M059J (cell line): ENCODE measurements at places on chromosomes 12 and 14.

DNA sequence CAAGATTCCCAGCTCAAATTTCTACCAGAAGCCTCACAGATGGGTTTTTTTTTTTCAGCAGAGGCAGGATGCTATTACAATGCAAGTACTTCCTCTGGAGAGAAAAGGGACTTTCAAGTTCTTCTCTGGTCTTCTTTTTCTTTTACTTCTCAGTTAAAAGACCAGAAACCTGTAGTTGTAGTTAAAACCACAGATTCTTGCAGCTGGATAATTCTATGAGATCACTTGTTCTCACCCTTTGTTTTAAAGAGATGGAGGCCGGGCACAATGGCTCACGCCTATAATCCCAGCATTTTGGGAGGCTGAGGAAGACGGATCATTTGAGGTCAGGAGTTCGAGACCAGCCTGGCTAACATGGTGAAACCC is 47.6 kb upstream of the OVCH1 start:
- DNase-seq, result no peak

GRCh38 chr14:60878536-60878935 is 102.3 kb downstream of the TRMT5 start:
- no peak for DNase-seq

- DNase-seq, result no peak
These were observed 59.7 kb upstream of the NAP1L1 start for GRCh38 chr12:76144245-76144549.

- no peak for DNase-seq
These were observed 70.0 kb downstream of the PLEKHG3 start for GRCh38 chr14:64774272-64774671.

DNA sequence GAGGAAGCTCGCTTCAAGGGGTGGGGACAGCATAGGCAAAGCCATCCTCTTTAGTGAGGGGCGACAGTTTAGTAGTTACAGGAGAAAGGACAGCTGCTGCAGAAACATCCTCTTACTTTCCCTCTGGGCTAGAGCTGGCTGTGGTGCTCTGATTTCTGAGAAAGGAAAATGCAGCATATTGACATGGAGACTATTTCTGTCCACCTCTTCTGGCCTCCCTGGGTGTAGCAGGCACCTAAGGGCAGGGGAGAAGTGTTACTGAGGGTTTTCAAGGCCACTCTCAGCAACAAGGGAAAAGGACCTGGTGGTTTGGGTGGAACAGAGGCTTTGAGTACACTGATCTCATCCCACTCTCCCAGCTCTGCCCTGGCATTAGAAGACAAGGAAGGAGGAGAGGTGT is 40.0 kb upstream of the CTDSP2 start:
- no peak for DNase-seq

DNA sequence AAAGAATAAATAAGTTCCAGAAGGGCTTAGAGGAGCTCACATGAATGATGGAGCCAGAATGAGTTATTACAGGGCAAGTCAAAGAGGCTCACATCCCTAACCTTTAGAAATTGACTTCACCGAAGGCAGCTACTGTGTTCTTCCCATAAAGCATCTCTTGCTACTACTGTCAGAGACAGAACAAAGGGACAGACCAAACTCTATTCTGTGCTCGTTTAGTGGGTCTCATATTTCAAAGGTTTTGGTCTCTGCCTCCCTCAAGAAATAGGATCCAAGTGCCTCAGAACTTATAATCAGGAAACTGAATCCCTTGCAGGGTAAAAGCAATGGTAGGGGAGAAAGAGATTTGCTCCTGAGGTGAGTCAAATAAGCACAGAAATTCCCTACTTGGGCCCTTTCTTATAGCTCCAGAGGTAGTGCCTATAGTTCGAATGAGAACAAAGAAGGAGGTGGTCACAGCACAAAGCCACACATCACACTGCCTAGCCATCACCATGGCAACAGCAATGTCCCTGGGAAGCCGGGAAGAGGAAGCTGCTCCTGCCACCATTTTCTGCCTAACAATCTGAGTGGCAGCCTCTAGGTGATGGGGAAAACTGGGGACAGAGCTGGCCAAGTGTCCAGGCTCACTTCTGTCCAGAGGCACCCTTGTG is 294.9 kb downstream of the FOXN3 start:
- no peak for DNase-seq

DNA sequence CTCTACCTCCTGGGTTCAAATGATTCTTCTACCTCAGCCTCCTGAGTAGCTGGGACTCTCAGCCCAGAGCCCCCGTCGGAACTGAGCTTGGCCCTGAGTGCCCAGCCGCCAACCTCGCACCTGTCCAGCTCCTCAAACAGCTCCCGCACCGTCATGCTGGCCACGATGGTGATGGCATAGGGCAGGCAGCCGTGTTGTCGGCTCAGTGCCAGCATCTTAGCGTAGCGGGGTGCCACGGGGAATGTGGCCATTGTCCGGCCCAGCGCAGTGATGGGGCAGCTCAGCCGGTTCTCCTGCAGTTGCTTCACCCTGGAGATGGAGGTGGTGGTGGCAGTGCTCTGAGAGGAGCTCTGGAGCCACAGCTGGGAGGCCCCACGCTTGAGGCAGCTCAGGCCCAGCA is 32.4 kb downstream of the DHX37 start:
- DNase-seq, result no peak

DNA sequence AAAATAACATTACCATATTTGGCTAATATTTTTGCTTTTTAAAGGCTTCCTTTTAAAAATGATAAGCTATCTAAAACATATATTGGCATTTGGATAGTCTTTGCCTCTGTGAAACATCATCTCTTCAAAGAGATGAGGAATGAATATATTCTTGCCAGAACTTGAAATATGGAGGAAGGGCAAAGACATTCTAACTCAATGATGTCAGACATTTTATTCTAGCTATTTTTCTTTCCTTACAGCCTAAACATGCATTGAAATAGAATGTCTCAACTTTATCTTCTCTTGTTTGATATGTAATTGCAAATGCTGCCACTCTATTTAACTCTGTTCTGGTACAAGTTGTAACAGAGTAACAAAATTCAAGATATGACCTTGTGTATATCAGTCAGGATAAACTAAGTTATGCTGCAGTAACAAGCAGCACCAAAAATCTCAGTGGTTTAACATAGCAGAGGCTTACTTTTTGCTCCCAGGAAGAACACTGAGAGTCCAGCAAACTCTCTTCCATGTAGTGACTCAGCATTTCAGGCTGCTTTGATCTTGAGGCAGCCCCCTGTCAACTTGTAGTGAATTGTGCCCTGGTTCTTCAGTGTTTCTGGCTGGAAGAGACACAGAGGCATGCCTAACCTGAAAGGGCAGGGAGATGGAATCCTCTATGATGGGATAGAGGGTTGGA is 11.0 kb downstream of the IRAK3 start:
- no peak for DNase-seq

- no peak for DNase-seq
These were observed 7.6 kb upstream of the FLVCR2 start for GRCh38 chr14:75570797-75571196.

DNA sequence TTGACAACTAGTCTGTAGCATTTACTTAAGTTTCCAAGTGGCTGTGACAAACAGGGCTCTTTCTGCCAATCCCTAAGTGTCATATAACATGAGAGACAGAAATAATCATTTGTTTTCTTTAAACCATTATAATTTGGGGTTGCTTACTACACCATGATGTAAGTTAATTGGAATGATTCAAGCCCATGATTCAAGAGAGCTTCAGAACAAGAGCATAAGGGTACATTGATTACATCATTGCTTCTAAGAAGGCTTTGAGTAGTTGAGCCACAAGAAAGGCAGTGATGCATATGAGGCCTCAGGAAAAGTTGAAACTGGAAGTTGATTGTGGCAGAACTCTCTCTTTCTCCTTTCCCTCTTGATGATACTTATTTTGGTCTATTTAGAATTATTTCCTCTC is 444.0 kb downstream of the CCER1 start:
- peak; percentile 32 for DNase-seq

DNA sequence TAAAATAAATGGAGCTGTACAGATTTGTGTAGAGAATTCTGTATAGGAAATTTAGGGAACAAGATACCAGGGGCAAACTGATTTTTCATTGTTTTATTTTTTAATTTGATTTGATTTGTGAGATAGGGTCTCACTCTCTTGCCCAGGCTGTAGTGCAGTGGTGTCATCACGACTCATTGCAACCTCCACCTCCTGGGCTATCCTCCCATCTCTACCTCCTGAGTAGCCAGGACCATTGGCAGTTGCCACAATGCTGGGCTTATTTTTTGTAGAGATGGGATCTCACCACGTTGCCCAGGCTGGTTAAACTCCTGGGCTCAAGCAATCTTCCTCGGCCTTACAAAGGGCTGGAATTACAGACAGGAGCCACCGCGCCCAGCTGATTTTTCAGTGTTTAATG is 18.0 kb upstream of the TBK1 start:
- no peak for DNase-seq

DNA sequence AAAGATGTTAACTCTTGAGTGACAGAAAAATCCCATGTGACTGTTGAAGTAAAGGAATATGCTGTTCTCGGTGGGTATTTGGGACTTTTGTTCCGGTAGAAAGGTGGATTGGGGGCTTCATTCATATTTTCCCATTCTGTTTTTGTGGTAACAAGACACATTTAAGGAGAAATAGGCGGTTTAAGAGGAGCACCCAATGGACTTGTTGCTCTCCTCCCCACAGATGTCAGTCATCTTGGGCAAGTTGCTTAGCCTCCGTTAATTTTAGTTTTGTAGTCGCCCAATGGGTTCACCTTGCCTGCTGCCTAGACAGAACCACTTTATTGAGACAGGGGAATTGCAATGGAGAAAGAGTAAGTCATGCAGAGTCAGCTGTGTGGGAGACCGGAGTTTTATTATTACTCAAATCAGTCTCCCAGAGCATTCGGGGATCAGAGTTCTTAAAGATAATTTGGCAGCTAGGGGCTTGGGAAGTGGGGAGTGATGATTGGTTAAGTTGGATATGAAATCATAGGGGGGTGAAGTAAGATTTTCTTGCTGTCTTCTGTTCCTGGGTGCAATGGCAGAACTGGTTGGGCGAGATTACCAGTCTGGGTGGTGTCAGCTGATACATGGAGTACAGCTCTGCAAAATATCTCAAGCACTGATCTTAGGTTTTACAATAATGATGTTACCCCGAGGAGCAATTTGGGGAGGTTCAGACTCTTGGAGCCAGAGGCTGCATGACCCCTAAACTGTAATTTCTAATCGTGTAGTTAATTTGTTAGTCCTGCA is 50.3 kb downstream of the SLC38A1 start:
- no peak for DNase-seq

GRCh38 chr14:99616832-99617800 is 13.1 kb upstream of the CCDC85C start:
- no peak for DNase-seq

DNA sequence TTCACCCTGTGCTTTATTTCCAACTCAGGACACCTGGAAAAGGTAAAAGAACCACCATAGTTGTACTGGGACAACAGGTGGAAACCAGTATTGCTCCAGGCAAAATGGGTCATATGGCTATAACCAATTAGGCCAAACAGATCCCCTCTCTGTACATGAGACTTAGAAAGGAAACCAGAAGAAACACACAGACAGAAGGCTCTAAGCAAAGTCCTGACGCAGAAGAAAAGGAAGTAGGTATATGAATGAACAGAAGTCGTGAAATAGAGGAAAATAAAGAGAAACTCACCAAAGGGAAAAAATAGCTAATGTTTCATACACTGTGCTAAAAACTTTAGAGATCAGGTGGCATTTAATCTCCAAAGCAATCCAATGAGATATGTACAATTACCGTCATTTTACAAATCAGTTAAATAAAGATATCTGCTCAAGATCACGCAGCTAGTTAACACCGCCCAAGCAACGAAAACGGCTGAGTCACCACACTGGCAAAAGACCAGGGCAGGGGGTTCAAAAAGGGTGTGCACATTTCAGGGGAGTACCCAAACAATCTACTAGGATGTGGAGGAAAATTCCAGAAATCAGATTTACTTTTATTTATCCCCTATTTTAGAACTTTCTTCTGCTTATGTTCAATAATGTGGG is 82.3 kb downstream of the ITPR2 start:
- no peak for DNase-seq

- no peak for DNase-seq
These were observed 6.7 kb downstream of the LRP1 start for GRCh38 chr12:57134949-57135348.

- DNase-seq, result no peak
These were observed 886.2 kb upstream of the MGAT4C start for GRCh38 chr12:87142342-87142741.

DNA sequence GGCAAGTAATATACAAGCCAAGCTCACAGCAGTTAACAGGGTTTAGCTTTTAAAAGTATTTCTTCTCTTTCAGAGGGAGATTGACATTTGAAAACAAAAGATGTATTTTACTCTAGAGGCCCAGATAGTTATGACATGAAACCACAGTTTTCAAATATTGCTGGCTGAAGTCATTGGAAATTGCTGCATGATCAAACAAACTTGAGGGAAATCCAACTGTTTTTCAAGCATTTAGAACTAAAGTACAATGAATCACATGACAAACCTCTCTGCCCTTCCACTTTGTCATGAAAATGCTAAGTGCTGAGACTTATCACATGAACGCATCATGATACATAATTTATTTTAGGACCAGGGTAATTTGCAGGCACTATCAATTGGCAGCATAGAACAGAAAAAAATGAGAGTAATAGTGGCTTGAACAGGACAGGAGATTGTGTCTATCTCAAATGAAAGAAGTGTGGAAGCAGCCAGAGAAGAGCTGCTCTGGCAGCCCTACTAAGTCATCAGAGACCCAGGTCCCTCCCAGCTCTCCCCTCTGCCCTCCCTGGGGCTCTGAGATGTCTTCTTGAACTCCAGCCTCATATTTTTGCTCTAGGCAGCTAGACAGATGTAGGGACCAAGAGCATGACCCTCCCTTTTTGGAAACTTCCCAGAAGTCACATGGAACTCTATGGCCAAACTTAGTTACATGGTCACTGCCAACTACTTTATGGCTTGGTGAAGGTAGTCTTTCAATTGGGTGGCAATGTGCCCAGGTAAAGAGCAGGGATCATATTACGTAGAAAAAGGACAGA is 90.1 kb upstream of the PELI2 start:
- DNase-seq, result no peak

DNA sequence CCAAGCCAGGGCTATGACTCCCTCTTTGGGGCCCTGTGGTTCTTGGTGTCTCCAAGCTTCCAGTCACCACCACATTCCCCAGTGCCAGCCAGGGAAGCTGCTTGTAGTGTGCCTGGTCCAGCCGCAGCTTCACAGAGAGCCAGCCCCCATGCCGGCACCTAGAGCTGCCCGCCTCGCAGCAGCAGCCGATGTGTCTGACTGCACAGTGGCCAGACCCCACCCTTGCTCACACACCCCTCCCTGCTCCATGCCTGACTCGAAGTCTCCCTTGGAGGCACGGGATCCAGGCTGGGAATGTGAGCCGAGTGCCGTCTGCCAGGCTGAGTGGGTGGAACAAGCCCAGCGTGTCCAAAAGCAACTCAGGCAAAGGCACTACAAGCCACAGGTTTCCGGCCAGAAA is 123.3 kb upstream of the SFSWAP start:
- no peak for DNase-seq

GRCh38 chr14:69828354-69828753 is 31.3 kb upstream of the SLC10A1 start:
- no peak for DNase-seq
